NCI-H1694 treated with DMSO at 0.1 percent for 48 hours (cell line): ENCODE measurements at places on chromosomes 5 and 9.
A peak's percentile ranks its signal among the peaks of the same experiment; 100 is the strongest.

- DNase-seq = no peak
Observed at GRCh38 chr5:151661968-151662732, 24.6 kb downstream of the SPARC start.

GRCh38 chr5:90767710-90768109 is 209.1 kb downstream of the ADGRV1 start:
- DNase-seq = no peak

DNA sequence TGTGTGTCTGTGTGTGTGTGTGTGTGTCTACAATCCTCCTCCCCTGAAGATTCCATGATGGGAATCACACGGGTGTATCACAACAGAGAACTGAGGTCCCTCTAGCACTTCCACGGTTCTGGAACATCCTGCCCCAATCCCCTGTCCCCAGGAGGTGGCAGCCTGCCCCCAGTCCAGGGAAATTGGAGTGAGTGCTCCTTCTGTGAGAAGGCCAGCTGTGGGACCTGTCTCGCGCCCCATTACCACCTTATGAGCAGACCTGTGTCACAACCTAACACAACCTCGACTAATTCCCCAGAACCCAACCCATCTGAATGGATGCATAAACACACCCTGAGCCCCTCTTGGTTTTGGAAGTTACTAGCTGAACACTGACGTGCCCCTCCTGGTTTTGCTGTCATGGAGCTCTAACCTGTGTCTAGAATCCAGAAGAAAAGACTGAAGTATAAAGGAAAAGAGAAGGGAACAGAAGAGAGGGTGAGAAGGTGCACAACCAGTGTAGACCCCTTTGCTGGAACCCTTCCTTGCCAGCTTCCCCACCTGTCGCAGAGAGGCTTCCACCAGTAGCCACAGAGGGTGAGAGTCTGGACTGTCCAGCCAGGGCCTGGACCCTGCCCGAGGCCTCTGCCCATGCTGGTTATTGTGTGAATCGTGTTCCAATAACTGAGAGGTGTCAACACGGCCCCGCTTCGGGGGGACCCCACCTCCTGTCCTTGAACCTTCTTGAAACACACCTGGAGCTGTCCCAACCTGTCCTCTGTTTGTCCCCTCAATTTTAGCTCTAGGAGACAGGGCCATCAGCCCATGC is 3.4 kb downstream of the BTNL9 start:
- DNase-seq = no peak

DNA sequence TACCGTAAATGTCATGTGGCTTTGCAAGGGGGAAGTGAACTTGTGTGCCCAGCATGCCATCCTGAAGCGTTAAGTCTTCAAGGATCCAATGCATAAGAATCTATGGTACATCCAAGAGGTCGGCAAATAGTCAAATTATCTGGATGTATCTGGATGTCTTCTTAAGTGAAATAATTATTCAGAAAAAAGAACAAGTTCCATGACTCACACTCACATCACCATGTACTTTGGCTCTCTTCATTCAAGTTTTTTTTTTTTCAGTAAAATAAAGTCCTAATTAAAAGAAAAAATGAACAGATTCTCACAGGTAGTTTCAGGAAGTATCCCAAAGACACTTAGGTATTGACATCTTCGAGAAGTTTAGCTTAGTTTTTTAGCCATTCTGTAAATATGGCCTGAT is 62.7 kb upstream of the MEGF10 start:
- DNase-seq = no peak

DNA sequence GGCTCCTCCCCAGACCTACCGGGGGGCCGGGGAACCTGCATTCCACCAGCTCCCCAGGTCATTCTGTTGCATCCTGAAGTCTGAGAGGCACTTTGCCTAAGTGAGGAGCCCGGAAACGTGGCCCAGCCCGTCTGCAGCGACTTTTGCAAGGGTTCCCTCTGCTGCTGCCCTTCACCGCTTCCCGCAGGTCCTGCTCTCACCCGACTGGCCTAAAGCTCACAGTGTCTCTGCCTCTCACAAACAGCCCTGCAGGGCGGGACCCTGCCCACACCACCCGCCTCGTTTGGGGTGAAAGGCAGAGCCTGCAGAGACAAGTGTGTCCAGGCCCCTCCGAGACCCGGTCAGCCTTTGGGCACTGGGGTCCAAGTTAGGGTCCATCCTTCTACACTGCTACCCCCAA is 9.5 kb upstream of the WDR5 start:
- DNase-seq = no peak

DNA sequence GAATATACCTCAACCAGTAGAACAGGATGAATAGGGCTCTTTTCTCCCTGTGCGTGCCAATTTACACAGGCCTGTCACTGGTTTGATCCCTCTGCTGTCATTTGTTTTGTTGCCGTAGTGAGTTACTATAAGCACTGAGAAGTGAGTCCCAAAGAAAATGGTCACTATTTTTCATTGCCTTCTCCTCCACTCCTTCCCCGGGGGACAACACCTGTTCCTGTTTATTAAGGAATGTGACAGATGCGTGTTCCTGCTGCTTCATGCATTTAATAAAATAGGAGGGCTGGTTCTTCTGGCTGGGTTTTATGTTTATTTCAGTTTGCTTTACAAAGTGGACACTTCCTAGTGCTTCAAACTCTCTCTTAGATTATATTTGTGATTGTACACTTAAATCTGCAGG is 6.4 kb downstream of the THBS4 start:
- peak; percentile 5 for DNase-seq

- no peak for DNase-seq
Observed at GRCh38 chr5:72841756-72842535, 25.5 kb downstream of the TNPO1 start.

- DNase-seq = no peak
Observed at GRCh38 chr9:89038382-89039103, 47.3 kb downstream of the S1PR3 start.
